Hypothalamus (tissue), 51 donors: ENCODE measurements at places on chromosomes 3 and 15.

DNA sequence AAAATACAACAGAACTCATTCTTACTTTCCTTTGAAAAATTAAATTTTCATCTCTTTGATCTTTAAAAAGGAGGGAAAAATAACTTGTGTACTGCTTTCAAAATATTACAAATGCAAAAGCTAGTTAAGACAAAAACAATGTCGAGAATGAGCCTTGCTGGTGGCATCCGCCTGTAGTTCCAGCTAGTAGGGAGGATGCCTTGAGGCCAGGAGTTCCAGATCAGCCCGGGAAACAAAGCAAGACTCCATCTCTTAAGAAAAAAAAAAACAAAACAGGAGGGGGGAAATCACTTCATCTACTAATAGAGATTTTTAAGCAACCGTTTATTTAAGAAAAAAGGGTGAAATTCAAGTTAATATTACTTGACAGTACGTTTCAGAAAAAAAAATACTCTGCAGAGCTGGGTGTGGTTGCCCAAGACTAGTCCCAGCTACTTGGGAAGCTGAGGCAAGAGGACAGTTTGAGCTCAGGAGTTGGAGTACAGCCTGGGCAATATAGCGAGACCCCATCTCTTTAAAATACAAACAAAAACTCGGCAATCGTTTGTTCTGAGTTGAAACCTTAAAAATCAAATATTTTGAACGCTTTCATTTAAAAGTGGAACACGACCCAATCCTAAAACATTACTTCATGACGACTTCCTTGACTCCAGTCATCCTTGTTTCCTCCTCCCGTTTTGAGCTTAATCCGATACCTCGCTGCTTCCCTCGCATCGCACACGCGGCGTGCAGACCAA is 1.2 kb downstream of the KPNA1 start:
- DNase-seq, result no peak

DNA sequence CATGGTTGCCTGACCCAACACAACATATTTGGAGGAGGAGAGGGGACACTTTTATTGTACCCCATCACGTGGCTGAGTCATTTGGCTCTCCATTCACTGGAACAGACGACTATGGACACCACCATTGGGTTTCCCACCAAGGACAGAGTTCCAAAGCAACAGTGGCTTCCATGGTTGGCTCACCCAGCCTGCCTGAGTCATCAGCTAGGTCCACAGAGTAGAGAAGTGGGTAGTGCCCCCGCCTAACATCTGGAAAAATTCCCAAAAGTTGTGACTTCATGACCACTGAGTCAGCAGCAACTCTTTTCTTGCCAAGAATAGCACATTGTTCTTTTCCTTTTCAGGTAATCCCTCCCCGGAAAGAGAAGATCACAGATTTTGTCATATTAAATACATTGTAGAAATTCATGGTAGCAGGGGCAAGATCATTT is 3.0 kb upstream of the PPP1R2 start:
- no peak for DNase-seq

DNA sequence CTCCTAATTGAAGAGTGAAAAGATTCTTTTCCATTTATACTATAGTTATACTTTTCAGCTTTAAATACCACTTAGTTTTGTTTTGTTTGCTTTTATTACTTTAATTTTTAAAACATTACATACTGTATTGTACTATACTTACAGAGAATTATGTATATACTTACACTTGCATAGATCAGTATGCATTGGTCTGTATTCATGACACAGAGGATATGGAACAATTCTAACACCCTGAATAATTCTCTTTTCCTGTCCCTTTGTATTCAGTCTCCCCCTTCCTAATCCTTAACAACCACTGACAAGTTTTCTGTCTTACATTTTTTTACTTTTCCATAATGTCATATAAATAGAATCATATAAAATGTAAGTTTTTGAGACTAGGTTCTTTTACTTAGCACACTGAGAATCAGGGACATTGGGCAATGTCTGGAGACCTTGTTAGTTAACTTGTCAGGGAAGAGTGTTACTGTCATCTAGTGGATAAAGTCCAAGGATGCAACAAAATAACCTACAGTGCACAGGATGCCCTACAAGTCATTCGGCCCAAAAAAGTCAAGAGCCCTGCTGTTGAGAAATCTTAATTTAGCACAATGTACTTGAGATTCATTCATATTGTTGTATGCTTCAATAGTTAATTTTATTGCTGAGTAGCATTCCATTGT is 95.7 kb upstream of the MCTP2 start:
- DNase-seq, result no peak

DNA sequence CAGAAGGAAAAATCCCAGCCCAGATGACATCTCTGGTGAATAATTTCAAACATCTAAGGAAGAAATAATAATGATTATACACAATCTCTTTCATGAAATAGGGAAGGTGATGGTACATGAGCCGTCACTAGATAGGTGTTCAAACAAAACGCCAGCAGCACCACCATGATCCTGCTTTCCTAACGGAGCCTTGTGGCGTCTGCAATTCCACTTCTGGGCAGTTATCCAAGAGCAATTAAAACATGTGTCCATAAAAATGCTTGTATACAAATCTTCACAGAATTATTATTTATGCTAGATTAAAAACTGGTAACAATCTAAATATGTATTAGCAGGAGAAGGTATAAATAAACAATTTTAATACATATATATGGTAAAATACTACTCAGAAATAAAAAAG is 33.7 kb downstream of the RTP4 start:
- DNase-seq, result no peak

- DNase-seq, result no peak
Measured at GRCh38 chr3:23913873-23914743, 2.7 kb downstream of the NKIRAS1 start.

DNA sequence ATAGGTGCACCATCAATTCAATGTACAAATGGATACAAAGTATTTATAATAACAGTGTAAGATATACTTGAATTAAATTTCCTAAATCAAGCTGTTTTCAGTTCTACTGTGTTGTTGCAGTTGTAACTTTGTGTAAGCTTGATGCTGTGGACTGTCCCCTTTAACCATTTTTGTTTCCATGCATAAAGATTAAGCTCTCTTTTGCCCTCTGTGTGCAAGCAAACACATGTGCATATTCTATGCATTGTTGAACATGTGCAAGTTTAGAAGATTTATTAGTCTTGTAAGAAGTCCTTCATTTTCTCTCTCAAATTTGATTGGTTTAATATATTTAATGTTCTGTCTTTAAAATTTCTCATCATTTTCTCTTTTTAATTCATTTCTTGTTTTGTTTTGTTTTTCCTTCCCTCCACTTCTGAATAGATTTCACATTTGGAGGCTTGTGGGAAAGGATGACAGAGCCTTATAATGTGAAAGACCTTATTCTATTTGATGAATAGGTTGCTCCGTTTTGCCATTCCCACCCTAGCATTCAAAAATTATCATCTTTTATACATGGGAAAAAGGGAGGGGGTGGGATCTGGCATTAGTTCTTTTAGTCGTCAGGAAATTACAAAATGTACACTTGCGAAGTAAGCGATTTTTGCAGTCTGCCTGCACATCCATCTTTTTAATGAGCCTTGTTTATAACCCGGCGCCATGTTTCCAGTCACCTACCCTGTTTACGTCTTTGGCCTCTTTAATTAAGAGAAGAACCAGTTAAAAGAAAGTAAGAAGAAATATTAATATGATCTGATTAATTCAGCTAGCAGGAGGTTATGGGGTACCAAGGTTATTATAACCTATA is 961.5 kb upstream of the NR2F2 start:
- DNase-seq, result no peak

- no peak for DNase-seq
Measured at GRCh38 chr3:188215129-188215528, 61.2 kb downstream of the LPP start.

DNA sequence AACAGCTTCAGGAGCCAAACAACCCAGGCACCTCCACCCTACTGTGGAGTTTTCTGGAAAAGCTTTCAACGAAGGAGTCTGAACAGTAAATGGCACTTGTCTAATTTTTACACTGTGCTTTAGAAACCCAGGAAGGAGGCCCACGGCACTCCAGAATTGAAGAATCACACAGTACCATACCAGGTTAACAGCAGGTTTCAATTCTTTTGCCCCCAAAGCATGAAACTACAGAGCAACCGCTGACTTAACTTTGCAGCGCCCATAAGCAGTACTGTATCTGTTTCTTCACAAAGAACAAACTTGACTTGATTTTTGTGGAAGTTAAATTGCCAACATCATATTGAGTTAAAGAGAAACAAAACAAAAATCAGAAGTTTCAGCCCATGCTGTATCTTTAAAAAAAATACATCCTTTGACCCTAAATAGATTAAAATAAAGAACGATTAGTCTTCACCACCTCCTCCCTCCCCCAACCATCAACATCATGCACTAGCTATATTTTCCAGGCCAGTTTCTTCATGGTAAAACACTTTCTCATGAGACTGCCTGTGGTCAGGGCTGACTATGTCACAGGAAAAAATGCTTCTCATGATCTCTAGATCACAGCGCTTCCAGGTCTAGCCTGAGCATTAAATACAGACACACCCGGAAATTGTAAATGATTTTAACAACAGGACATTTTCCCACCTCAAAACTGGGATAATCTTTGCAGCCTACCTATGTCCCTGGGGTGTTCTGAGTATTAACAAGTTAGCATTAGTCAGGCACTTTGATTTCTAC is 456.3 kb downstream of the FOXP1 start:
- DNase-seq, result no peak

- no peak for DNase-seq
Measured at GRCh38 chr3:60912142-60912541, 339.1 kb downstream of the FHIT start.

DNA sequence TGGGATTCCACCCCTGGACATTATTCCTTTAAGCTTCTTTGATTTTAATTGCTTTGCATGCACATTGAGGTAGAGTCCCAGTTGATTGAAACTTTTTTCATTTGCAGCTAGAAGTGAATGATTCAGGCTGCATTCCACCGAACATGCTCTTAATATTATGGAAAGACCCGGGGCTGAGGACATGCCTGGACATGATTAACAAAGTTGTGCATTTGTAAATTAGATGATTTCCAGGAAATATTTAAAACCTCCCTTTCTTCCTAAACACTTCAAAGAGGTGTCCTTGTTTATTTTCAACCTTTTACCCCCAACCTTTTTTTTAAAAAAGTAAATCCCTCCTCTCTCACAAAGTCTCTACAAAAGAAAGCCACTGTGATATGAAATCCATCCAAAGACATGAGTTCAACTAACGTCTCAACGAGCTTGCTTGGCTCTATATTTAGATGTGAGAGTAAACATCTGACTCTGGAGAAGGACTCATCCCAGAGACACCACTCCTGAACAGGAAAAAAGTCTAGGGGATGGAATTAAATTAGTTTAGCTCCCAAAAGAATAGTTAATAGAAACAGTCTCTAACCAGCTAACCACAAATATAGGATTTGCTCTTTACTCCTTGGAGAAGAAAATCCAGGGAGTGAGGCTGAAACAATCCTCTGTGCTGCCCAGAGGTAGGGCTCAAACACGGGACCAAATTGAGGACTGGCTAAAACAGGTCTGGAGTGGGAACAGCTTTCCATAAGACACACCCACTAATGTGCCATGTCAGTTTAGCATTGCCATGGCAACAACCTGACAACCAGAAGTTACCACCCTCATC is 83.1 kb downstream of the XXYLT1 start:
- no peak for DNase-seq

- peak; percentile 14 for DNase-seq
Measured at GRCh38 chr3:46087871-46088270, 60.6 kb upstream of the XCR1 start.

- no peak for DNase-seq
Measured at GRCh38 chr15:78974272-78974918, 29.5 kb upstream of the CTSH start.

DNA sequence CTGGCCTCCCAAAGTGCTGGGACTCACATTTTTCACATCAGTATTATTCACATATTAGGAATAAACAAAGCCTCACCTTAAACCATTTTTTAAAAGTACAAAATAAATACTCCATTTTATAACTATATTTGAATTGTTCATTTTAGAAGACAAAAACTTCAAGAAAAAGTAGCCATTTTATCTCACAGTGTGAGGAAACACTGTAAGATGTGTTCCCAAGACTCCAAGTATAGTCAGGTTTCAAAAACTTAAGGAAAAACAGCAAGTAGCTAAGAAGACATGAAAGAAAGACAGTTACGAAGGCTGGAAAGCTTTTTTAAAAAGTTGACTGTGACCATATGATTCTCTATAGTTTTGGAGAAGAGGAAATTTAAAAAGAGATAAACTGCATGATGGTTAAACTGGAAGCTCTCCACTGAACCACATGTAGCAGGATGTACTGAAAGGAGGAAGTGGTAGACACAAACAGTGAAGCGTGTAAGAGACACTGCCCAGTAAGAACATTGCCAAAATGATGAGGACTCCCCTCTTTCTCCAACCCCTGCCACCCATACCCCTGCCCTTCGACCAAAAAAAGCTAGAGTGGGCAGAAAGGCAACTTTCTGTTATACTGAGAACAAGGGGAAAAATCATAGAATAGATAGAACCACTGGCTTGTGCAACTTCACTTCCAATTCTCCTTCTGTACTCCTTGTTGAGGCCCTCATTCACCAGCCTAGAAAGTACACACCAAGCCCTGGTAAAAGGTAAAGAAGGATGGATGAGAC is 6.2 kb upstream of the TMF1 start:
- no peak for DNase-seq

DNA sequence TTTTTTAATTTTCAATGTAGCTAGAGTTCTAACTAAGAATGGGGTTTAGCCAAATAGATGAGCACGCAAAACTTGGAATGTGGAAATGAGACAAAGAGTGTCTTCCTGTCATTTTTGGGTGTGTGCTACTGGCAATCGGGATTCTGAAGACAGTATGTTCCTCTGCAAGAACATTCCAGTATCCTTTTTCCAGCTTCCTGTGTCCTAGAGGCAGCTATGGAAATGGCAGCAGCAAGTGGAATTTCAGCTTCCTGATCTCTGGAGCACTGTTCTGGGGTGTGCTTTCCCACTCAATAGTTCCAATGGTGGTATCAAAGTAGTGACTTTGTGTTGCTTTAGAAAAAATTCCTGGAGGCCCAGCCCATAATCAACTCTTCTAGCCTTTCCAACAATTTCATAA is 642.9 kb upstream of the KCNMB2 start:
- DNase-seq, result no peak

DNA sequence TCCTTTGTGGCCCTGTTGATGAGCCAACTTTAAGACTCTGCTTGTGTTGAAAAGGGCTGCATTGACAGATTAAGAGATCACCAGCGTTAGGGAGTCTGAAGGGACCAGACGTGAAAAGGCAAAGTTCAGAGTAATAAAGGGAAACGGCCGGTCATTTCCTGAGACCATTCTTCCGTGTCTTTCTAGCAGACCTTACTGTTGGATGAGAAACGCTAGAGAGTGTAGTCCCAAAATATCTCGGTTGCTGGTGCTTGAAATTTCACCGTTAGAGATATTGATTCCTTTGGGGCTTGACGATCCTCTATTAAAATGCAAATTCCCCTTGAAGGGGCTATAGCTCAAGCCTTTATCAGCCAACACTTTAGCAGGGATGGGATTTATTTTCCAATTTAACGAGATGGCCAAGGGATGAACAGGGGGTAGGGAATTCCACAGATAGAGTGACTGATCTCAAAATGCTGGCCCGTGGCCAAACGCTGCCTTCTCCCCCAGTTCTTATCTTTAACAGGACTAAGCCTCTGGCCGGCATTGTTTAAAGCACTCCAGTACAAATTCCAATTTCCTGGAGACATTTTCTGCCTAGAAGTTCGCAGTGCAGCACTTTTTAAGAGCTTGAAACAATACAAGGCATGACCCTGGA is 250.4 kb downstream of the TJP1 start:
- no peak for DNase-seq

GRCh38 chr3:184718431-184718830 is 6.6 kb upstream of the MAGEF1 start:
- DNase-seq, result no peak

GRCh38 chr15:25059698-25060471 is 105.1 kb downstream of the SNRPN start:
- DNase-seq, result no peak
